ENCODE measurements at places on chromosomes 2 and 18.
A peak's percentile ranks its signal among the peaks of the same experiment; 100 is the strongest.

DNA sequence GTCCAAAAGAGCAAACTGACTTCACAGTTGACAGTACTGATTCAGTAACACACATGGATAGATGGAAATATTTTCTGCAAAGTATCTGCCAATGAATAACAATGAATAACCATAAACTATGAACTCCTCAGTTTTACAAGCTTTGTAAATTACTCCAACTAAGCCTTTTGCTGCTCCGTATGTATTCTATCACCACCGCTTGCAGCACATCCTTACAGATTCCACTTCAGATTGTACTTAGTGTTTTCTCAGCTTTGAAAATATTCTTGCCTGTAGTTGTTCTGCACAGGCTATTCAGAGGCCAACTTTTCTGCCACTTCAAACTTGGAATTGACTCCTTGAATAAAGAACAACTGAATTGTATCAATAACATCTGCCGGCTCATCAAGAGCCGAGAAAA lies 36.2 kb downstream of the TLK1 start:
- no peak for DNase-seq

- DNase-seq: no peak
Observed at GRCh38 chr2:144477957-144478311, 42.0 kb downstream of the ZEB2 start.

DNA sequence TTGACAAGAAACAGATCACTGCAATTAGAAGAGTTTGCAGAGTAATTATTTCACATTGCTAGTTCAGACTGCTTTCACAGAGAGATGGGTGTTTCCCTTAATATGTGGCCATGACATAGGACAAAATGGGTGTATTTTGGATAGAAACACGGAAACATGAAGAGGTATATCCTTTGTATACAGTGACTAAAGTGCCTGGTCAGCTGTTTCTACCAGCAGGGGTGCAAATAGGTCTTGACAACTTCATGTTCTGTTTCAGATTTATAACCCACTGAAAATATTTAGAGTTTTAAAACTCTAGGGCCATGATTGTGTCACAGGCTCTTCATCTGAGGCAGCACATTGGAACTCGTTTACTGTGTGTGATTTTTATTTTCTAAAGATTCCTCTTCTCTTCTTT lies 357.1 kb upstream of the TNP1 start:
- DNase-seq: no peak

- DNase-seq: no peak
Observed at GRCh38 chr2:37786854-37787253, 115.4 kb upstream of the CDC42EP3 start.

DNA sequence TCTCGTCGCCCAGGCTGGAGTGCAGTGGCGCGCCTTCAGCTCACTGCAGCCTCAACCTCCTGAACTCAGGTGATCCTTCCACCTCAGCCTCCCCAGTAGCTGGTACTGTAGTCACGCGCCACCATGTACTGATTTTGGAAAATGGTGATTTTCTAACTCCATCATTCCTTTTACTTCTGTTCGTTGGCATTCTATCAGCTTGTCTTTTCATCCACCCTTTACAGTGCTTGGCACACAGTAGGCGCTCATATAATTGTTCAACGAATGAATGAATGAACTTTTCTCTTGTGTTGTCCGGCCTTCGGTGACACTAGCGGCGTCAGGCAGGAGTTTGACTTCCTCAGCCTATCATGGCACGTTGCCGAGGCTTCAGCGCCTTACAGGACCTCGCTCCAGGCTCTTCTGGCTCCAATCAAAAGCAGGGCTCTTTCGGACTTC lies 373 bp upstream of the MTHFD2 start:
- DNase-seq: no peak

- DNase-seq: peak; percentile 48
Observed at GRCh38 chr2:55500025-55500424, 19.5 kb upstream of the CFAP36 start.

- DNase-seq: no peak
Observed at GRCh38 chr2:185583058-185583816, 155.4 kb upstream of the FSIP2 start.

GRCh38 chr2:42663828-42664227 lies 95.4 kb downstream of the MTA3 start:
- peak; percentile 61 for DNase-seq

- DNase-seq: no peak
Observed at GRCh38 chr2:129914538-129915302, 64.7 kb upstream of the RAB6C start.

DNA sequence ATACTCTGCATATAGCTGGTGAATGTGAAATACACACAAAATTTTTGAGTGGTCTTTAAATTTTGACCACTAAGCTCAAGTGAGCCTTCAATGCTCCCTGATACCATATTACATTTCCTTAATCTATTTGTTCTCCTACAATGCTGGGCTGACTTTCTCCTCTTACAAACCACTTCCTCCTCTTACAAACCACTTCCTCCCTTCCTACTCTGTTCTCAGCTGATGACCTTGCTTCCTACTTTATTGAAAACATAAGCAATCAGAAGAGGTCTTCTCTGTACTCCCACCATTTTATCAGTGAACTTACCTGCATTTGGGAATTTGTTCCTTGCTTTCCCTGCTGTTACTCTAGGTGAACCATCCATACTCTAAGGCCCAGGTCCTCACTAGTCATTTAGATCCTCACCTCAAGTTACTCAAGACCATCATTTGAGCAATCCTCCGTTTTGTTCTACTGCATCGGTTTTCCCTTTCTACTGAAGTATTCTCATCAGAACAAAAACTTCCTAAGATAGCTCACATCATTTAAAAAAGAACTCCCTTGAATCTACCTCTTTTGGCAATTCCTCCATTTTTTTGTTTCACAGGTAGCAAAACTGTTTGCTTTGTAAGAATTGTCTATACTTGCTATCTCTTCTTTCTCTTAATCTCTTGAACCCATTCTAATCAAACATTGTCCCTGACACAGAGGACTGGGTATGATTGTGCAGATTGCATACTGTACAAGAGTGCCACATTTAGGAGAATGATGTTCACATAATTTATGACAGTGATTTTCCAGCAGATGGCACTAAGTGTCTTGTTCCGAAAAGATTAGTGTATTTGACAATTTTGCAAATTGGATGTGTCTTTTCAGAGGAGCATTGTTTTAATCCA lies 96.5 kb downstream of the EPB41L5 start:
- peak; percentile 81 for DNase-seq

GRCh38 chr2:165060411-165060810 lies 105.1 kb upstream of the SLC38A11 start:
- no peak for DNase-seq

GRCh38 chr2:61018798-61019197 lies 743 bp upstream of the PUS10 start:
- DNase-seq: no peak

GRCh38 chr2:122514451-122514996 lies 759.1 kb downstream of the TSN start:
- DNase-seq: no peak

DNA sequence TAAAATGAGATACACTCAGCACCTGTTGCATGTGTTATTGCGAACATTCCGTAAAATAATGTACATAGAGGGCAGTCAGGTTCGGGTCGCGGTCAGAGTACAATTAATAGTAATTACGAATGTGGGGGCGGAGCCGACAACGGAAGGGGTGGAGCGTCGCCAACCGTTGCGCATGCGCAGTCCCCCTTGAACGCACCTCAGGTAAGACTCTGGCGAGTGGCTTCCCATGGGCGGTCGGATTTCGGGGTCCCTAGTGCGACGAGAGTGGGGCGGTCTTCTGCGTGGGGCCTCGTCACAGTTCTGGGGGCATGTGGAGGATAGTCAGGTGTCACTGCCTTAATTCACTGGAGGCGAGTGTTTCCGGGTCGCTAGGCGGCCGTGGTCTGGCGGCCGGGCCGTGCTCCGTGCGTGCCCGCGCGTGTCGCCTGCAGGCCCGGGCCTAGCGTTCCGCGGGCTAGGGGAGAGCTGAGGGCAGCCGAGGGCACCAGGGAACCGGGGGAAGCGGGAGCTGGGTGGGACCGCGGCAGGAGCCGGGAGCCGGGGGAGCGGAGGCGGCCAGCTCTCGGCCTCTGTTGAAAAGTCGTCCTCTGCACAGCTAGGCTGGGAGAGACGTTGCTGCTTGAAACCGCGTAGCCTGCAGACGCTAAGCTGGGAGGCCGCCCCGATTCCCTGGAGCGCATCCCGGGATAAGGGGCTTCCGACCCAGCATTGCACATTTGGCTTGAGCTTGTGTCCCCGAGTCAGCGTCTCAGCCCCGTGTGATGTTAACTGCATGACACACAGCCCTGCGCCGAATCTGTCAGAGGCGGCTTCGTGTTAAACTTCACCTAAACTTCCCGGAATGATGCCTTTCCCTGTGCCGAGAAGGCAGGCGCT lies at the start of gene CEBPZOS:
Gene CEBPZOS, plus strand, starts transcription at position 177 of the 876 bp plus-strand sequence. CDS start 3,209 bp downstream, outside the sequence.
- peak; percentile 91 for DNase-seq

- no peak for DNase-seq
Observed at GRCh38 chr2:44975571-44976450, 33.4 kb downstream of the SIX2 start.

DNA sequence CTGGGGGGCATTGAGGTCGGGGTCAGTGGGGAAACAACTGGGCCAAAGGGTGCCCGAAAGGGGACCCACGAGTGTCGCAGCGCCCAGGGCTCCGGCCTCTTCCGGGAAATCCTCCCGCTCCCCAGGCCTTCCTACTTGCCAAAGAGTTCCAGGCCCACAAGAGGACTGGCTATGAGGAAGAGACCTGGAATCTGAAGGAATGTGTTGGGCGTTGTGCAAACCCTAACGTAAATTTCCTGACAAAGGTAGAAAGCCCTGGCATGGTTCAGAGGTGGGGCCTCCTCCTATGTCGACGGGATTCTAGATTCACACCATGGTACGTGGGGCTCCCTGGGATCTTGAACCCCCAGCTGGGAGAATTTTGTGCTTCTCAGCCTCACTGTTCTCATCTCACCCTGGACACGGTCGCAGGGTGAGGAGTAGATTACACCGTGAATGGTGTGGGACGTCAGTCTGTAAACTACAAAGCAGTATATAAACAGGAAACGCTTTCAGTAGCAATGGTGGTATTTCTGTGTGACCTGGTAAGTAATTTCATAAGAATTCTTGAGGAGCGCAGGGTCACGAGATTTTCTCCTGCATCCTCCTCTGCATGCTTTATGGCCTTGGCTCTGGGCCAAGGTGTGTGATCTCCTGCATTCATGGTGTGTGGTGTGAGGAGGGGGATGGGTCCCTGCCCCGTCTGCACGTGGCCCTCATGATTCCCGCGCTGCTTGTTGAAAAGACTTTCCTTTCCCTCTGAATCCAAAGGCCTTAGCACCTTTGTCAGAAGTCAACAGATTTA lies 868 bp downstream of the HSBP1L1 start:
- no peak for DNase-seq

DNA sequence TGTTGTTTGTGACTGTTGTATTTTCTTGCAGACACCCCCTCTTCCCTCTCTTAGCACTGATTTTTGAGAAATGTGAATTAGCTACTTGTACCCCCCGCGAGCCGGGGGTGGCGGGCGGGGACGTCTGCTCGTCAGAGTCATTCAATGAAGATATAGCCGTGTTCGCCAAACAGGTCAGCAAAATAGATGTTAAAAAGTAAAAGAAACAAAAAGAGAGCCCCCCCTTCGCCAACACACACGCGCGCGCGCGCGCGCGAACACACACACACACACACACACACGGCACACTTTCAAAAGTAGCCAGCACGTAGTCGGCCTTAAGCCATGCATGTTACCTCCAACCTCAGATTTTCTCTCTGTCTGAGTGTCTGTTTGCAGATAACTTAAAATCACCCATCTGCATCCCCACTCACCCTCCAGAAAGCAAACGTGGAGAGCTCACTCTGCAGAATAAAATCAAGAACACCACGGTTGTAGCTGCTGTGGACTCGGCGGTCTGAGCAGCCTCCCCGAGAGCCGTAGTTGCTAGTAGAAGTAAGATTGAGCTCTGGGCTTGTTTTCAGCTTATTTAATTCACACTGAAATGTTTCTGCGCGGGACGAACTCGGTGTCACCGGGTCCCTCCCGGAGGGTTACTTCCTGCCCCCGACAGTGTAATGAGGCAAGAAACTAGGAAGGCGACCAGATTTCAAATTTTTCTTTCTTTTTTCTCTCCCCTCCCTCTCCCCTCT lies 5.1 kb downstream of the MEIS1 start:
- DNase-seq: no peak

- DNase-seq: peak; percentile 93
Observed at GRCh38 chr2:136116151-136116812, 1.7 kb downstream of the CXCR4 start.

- peak; percentile 58 for DNase-seq
Observed at GRCh38 chr2:188512456-188512855, 220.8 kb downstream of the GULP1 start.

Data from NB4 (cell line).